HT-29 (cell line): ENCODE measurements at places on chromosomes 11 and 22. TPM values are rescaled to one million over a fixed set of nuclear protein-coding genes. Genes with fewer than 3 reads are reported as not detected.
A peak's percentile ranks its signal among the peaks of the same experiment; 100 is the strongest.

Gene FADS2
- total RNA-seq: not detected in 2 replicates

DNA sequence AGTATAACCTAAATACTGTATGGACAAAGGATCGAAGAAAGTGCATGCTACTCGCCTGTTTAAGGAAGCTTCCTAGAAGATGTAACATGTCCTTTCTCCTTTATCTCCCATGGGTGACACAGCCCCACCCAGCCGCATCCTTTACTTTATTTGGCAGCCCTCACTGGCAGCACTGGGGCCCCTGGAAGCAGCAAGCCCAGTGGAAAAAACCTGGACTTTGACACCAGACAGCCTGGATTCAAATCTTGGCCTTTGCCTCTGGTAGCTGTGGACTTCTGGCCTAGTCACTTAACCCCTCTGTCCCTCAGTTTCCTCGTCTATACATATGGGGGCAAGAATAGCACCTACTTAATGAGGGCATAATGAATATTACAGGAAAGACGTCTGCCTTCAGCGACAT, 67.1 kb downstream of the MYEOV start:
- DNase-seq: no peak

DNA sequence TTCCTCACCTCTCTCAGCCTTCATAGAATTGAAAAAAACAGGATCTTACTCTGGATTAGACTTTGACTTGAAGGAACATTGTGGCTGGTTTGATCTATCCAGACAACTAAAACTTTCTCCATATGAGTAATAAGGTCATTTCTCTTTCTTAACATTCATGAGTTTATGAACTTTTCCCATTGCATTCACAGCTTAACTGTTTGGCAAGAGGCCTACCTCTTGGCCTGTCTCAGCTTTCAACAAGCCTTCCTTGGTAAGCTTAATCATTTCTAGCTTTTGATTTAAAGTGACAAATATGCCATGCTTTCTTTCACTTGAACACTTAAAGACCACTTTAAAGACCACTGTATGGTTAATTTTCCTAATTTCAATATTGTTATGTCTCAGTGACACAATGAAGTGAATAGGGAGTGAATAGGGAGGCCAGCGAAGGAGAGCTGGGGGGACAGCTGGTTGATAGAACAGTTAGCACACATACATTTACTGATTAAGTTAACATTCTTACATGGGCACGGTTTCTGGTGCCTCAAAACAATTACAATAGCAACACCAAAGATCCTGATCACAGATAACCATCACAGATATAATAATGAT, 17.0 kb downstream of the IMMP1L start:
- no peak for DNase-seq

DNA sequence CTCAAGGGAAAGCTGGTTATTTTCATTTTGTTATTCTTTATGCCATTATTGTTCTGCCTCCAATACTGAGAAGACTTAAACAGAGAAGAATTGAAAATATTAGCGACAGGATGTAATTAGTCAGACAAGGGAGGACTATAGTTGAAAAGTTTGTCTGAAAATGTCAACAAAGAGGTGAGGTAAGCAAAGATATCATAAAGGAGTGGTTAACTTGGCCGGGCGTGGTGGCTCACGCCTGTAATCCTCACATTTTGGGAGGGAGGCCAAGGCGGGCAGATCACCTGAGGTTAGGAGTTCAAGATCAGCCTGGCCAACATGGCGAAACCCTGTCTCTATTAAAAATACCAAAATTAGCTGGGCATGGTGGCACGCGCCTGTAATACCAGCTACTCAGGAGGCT, 4.1 kb upstream of the HYLS1 start:
- no peak for DNase-seq

GRCh38 chr22:19471572-19471971, 7.4 kb downstream of the UFD1 start:
- no peak for DNase-seq

Gene OR56A3
- total RNA-seq: not detected in 2 replicates

- DNase-seq: no peak
Observed at GRCh38 chr22:23816156-23816976, 22.4 kb downstream of the DERL3 start.

GRCh38 chr22:48198489-48199459, 1436.3 kb downstream of the TBC1D22A start:
- no peak for DNase-seq

DNA sequence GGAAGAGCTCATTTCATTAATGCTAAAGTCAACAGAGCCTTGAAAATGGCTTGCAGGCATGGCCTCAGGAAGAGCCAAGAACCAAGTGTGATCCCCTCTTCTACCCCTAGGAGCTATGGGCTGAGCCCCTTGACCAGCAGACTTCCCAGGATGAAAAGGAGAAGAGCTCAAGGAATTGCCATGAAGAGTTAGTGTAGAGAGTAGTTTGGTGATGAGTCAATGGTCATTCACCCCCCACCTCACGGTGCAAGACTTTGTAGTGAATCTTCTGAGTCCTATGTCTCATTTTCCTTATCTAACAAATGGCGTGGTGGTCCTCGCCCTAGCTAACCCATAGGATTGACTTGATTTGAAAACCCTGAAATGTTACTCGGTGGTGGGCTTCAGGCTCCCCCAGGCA, 422.4 kb upstream of the CADM1 start:
- no peak for DNase-seq

Gene KRTAP5-11
- not detected in 2 replicates for total RNA-seq

Gene ZNF214
- total RNA-seq: 1.8 and 2.5 TPM in 2 replicates

DNA sequence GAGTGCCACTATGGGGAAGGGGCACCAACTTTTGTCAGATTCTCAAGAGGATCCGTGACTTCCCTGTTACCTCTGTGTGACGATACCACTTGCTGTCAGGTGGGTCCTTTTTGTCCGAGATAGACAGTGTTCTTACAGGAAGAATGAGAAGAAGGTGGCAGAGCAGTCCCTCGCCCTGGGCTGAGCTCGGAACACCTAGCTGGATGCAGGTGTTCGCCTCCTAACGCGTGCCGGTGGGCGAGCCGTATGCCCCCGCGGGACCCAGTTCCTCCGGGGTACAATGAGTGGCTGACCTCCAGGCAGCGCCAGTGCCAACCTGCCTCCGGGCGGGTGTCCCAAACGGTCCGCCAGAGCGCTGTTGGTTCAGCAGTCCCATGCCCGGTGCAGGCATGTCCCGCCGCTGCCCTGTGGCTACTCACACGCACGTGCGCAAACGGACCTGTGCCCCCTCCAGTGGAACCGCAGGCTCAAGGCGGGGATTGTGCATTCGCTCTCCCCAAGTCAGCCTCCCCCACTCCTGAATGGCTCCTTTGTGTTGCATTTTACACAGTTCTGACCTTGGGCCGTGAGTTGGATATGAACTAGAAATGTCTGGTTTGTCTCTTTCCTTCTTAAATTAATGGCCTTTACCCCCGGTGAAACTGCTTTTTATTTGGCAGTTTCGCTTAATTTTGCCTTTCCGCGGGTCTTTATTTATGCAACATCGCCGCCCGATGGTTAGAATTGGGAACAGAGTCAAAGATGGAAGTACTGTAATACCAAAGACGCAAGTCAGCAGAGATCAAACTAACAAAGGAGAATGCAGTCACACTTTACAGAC, 1.1 kb upstream of the ABTB2 start:
- DNase-seq: peak; percentile 95

DNA sequence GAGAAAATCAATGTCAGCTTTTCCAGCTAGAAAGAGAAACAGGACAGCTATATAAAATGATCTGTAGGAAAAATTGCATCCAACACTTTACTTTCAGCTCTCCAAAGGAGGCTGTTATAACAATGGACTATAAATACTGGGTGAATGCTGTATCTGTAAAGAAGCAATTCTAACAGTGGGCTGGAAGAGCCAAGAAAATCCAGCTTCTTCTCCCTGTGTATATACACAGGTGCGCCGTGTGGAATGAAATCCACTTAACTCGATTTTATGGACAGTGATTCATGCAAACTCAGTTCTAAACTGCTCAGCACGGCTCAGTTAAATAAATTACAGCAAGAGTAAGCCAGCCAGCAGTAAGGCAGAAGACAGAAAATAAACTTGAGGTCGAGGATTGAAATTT, 32.5 kb upstream of the LMO2 start:
- DNase-seq: no peak

Gene BATF2
- 1.6 and 2.5 TPM in 2 replicates for total RNA-seq

DNA sequence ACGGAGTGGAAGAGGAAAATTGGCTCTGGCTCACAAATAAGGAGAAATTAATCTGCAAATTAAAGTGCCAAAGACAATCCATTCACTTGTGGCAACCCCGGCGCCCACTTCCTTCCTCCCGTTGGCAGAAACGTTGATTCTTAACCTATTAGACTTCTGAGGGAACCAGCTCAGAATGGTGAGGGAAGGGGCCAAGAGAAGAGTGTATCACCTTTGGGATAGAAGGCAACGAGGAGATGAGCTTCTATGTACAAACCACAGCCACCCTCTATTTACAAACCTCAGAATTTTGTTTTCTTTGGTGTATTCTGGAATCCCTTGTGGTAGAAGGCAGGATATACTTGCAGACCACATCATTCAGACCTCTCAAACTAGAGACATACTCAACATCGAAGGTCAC, 1.1 kb downstream of the MB start:
- no peak for DNase-seq

GRCh38 chr11:69013009-69013951, at the start of gene MRGPRF:
Gene MRGPRF (minus strand): TSS chr11:69013246. CDS start chr11:69009901, 3,345 bp downstream.
- DNase-seq: no peak

- no peak for DNase-seq
Observed at GRCh38 chr11:30328681-30329080, 5.8 kb downstream of the ARL14EP start.

DNA sequence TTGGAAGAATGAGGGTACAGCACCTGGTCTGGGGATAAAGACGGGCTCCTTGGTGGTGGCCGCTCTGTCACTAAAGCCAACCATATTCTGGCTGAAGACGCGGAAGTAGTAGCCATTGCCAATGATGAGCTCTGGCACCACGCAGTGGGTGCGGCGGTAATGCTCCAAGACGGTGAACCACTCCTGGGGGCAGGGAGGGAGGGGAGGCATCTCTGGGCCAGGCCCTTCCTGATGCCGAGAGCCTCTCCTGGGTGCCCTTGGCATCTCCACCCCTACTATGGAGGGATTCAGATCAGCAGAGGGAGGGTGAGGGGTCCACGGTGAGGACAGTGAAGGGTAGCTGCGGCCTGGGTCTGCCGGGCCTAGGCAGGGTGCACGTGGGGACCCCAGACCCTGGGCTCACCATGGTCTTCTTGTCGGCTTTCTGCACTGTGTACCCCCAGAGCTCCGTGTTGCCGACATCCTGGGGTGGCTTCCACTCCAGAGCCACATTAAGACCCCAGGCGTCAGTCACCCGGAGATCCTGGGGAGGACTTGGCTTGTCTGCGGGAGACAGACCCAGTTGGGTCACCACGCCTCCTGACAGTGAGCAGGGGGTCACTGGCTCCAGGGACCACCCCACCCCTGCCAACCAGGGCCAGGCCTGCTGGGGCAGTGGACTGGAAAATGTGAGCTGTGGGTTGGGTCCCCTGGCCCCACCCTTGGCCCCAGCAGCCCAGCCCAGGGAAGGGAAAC, 19.5 kb downstream of the MYBPC3 start:
- DNase-seq: no peak

- no peak for DNase-seq
Observed at GRCh38 chr22:36215981-36216380, 14.4 kb upstream of the APOL4 start.

Gene GAL3ST1
- 7.8 and 8.1 TPM in 2 replicates for total RNA-seq

Gene MMP11
- total RNA-seq: 0.18 and 0.89 TPM in 2 replicates
